Activated naive CD8-positive, alpha-beta T cell treated with anti-CD3 and anti-CD28 coated beads, Interleukin-2, amount 50 U/mL, for 16 hours (primary cell): ENCODE measurements at places on chromosomes 3 and 15.

GRCh38 chr15:29857221-29857789, 35.0 kb upstream of the TJP1 start:
- DNase-seq, result no peak

- DNase-seq, result no peak
These were observed 124.3 kb upstream of the UMPS start for GRCh38 chr3:124605781-124606579.

DNA sequence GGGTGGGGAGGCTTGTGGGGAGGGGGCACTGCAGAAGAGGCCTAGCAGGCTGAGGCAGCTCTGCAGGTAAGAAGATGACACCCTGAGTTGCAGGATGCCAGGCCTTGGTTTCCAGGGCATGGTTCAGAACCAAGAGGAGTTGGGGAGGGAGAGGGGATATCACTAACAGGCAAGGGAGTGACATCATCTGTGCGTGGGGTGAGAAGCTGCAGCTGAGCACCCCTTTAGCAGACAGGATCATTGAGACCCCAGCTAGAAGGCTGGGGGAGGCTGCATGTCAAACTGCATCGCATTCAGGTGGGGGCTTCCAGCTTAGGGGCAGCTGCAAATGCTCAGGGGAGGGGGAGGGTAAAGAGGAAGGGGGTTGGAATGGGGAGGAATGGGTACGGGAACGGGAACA, 23.0 kb downstream of the CACNA2D2 start:
- no peak for DNase-seq

GRCh38 chr15:40317580-40317979, 5.9 kb upstream of the INAFM2 start:
- no peak for DNase-seq

DNA sequence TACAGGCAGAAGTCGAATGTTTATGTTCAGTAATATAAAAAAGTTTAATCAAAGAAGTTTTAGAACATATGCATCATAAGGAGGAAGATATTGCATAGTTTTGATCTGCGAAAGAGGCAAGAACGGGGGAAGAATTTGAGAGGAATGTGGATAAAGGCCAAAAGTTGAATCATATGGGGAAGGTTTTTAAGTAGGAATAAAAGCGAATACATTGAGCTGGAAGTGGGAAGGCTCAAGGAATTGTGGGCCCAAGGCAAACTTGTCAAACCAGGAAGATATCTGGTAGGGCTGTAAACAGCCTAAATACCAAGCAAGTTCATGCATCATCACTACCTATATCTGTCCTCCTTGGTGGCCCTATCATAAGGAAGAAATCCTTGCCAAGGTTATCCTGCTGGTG, 186.9 kb downstream of the MAGI1 start:
- no peak for DNase-seq

DNA sequence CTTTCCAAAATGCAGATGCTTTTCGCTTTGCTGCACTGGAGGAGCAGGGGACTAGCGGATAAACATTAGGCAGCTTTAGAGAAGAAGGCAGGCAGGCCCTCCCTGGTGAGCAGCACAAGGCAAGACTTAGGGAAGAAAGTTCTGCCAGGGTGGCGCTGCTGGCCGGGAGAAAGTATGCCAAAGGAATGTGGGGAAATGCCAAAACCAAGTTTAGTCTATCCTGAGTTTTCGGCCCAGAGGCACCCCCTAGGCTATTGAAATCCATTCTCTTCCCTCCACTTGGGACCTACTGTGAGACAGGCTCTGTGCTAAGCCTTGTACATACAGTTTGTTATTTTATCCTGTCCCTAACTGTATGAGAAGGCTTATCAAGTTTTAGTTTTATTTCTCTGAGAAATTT, 9.2 kb downstream of the SHC4 start:
- DNase-seq, result no peak

- DNase-seq, result no peak
These were observed 273.3 kb upstream of the ZPLD1 start for GRCh38 chr3:102161384-102162006.

GRCh38 chr3:112644453-112644852, 3.5 kb upstream of the CCDC80 start:
- no peak for DNase-seq

DNA sequence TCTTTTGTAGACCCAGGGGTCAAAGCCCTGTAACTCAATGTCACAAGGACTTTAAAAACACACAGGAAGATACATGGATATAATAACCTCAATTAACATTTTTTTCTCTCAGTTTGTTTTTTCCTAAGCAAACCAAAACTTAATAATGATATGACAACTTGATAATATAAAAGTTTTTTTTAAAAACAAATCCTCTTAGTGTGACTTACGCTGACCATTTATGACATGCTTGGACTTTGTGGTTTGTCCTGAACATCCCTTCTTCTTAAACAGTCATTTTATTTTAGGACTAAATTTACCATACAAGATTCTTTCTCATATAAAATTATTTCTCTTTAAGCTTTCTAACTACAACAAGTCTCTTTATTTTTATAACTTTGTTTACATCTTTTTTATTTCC, 25.4 kb upstream of the FAM3D start:
- DNase-seq, result no peak

- DNase-seq, result no peak
These were observed 5.1 kb upstream of the FLNB start for GRCh38 chr3:58003093-58003492.

DNA sequence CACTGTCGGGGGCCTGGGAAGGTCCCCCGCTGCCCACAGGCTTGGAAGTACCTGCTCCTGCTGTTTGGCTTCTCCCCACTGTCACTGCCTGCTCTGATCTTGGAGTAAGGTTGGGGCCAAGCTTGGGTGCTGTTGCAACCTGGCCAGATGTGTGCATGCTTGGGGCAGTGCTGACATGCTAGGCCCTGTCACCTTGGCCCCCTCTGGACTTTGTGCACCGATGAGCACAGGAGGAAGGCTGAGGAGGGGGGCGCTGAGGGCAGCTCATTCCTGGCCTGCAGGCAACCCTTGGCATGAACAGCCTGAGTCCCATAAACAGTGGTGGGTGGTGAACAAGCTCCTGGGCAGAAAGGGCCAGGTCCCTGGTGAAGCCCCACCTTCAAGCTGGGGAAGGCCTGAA, 4.0 kb upstream of the XCR1 start:
- DNase-seq, result no peak
